ENCODE measurements at places on chromosomes 16 and 17. TPM values are rescaled to one million over a fixed set of nuclear protein-coding genes. Genes with fewer than 3 reads are reported as not detected.

SLC13A2 gene
- not detected for total RNA-seq

ARHGAP23 gene
- 190 TPM for total RNA-seq

OTOP3 gene
- not detected for total RNA-seq

PLLP gene
- total RNA-seq: 3.1 TPM

OR1F1 gene
- total RNA-seq: not detected

ABI3 gene
- 35.2 TPM for total RNA-seq

YBX2 gene
- not detected for total RNA-seq

KRTAP9-3 gene
- not detected for total RNA-seq

UNKL gene
- total RNA-seq: 32.8 TPM

LPO gene
- total RNA-seq: not detected

CENPX gene
- 56.2 TPM for total RNA-seq

ADAM11 gene
- 0.51 TPM for total RNA-seq

GAS2L2 gene
- not detected for total RNA-seq

METTL9 gene
- total RNA-seq: 121 TPM

- DNase-seq: peak; percentile 65
Measured at GRCh38 chr17:40168262-40168832, 8.9 kb upstream of the RAPGEFL1 start.

- no peak for DNase-seq
Measured at GRCh38 chr16:63458846-63459245, 1422.6 kb upstream of the CDH8 start.

- DNase-seq: no peak
Measured at GRCh38 chr16:31702796-31703195, 170.8 kb upstream of the ZNF267 start.

GRCh38 chr16:1291576-1291974, 17.9 kb upstream of the UBE2I start:
- no peak for DNase-seq

DNA sequence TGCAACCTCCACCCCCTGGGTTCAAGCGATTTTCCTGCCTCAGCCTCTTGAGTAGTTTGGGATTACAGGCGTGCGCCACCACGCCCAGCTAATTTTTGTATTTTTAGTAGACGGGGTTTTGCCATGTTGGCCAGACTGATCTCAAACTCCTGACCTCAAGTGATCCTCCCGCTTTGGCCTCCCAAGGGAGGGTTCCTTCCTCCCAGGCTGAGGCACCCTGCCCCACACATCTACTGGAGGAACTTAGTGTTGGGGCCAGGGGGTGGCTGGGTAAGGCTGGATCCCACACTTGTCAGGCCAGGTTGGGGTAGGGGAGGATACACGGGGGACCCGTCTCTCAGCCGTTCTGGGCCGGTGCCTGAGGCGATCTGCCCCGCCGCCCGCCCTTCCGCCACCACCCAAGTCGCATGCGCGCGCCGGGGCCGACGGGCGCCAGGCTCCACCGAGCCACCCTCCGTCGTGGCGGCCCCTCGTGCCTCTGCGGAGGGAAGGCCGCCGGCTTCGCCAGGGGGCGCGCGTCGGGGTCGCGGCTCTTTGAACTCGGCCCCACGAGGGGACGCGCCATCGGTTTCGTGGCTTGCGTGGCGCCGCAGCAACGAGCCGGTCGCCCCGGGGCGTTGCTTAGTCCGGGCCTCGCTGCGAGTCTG, 15.9 kb downstream of the GRB7 start:
- no peak for DNase-seq

GRCh38 chr17:56478836-56479447, 114.6 kb upstream of the NOG start:
- peak; percentile 44 for DNase-seq

GRCh38 chr17:78623541-78623940, 46.3 kb upstream of the DNAH17 start:
- no peak for DNase-seq

GRCh38 chr17:59494757-59495368, 70.5 kb upstream of the DHX40 start:
- no peak for DNase-seq

DNA sequence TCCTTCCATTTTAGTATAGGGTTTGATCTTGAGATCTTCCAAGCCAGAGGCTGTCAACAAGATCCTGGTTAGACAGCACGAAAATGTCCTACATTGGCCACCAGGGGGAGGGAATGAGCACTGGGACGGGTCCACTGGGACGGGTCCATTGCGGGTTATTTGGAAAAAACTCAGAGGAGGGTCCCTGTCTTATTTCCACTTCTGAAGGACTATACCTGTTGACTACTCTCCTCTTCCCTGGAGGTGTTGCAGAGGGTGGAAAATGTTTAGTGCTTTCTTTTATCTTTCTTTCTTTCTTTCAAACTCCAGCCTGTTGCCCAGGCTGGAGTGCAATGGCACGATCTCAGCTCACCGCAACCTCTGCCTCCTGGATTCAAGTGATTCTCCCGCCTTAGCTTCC, 2.5 kb downstream of the TTLL6 start:
- DNase-seq: peak; percentile 53

- DNase-seq: peak; percentile 93
Measured at GRCh38 chr17:59381716-59382570, 50.5 kb downstream of the YPEL2 start.

DNA sequence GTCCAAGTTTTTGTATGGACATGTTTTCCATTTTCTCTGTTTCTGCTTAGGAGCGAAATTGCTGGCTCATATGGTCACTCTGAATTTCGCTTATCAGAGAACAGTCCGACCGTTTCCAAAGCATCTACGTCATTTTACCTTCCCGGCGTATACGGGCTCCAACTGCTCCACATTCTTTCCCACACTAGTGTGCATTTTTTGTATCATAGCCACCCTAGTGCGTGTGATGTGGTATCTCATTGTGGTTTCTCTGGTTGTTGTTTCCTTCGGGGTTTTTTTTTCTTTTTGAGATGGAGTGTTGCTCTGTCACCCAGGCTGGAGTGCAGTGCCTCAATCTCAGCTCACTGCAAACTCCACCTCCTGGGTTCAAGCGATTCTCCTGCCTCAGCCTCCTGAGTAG, 31.0 kb upstream of the BHLHA9 start:
- DNase-seq: no peak

- no peak for DNase-seq
Measured at GRCh38 chr17:71446645-71447437, 674.0 kb upstream of the SOX9 start.

- peak; percentile 42 for DNase-seq
Measured at GRCh38 chr17:69485251-69485661, 70.8 kb downstream of the MAP2K6 start.
